ENCODE measurements at places on chromosomes 1 and 21.

DNA sequence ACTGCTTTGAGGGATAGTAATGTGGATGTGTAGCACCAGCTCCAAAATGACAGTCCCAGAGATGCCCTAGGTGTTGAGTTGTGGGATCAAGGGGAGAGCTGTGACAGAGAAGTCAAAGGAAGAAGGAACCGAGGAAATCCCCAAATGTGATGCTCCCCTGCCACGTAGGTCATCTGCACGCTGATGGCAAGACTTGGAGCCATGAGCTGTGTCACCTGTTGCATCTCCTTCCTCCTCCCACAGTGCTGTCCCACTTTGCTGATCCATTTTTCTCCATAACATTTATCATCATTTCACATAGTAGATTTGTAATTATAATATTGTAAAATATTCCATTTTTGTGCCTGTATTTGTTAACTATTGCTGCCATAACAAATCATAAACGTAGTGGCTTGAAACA, 17.6 kb upstream of the RCAN1 start:
- DNase-seq = no peak

DNA sequence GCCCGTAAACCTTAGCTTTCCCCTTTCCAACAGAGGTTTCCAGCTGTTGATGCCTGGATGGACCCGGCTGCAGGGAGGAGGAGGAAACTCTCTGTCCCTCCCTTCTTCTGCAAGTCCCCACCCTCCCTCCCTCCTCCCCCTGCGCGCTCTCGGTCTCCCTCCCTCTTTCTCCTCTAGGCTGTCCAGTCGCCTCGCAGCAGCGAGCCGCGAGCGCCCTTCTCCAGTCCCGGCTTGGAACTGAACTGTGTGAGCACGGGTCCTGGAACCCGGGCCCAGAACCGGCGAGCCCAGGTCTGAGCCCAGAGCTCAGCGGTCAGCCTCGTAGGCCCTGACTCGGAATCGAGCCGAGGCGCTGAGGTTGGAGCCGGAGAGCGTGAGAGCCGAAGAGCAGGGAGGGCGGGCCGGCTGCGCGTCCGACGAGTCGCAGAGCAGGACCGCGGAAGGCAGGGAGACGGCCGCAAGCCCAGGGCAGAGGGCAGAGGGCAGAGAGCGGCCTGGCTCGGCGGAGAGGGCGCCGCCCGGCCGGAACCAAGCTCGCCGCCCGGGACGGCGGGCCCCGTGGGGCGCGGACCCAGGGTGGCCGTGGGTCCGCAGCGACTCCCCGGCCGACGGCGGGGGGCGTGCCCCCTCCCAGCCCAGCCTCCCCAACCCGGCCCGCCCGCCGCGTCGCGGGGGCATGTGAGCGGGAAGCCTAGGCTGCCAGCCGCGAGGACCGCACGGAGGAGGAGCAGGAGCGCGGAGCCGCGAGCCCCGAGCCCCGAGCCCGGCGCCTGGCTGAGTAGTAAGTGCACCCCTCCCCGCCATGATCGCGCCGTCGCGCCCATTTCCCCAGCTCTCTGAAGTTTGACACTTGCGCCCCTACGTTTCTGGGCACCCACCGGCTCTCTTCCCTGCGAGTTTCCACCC, at the start of gene SOX13:
Gene SOX13, plus strand, starts transcription at position 185 of the 906 bp plus-strand sequence. CDS start 39,801 bp downstream, outside the sequence.
- peak; percentile 12 for DNase-seq

- no peak for DNase-seq
These were observed at the start of gene MEF2D for GRCh38 chr1:156500543-156500792. Gene MEF2D, minus strand, starts transcription at chr1:156500775. Its CDS starts 17,483 bp downstream, at chr1:156483292.

DNA sequence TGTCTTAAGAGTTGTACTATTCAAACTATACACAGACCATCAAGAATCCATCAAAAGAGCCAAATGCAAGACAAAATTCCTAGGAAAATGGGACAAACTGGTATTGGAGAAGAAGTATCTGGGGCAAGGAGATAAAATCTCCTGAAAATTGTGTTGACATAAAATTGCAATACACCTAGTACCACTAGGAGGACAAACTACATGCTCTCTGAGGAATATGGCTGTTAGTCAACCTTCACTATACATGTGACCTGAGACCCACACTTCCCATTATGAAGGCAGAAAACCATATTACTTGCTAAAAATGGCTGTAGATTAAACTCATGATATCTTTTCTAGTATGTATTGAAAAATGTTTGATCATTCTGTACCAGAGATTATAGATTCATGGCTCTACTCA, 30.0 kb downstream of the IRF2BP2 start:
- DNase-seq = no peak

DNA sequence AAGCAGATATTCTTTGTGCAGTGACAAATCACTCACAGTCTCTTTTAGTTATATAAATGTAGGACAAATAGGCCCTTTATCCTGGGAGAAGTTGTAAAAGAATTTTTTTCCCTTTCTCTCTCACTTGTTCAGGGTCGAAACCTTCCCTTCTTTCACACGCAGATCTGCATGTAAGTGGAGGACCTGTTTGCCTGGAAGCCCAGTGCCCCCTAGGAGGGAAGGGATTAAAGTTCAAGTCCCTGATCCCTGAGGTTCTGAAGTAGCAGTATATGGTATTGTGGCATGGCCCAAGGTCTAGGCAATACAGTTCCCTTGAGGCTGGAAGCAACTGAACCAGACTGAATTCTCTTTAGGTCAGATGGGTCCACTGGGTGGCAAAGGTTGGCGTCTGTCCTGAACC, 48.6 kb upstream of the PTGFRN start:
- DNase-seq = no peak

GRCh38 chr1:16191916-16192546, 20.4 kb downstream of the ARHGEF19 start:
- no peak for DNase-seq

GRCh38 chr1:148372731-148373130, 110.4 kb downstream of the PPIAL4G start:
- peak; percentile 50 for DNase-seq

GRCh38 chr1:237191403-237191802, 149.4 kb downstream of the RYR2 start:
- no peak for DNase-seq

Data from activated CD4-positive, alpha-beta T cell treated with anti-CD3 and anti-CD28 coated beads, Interleukin-2, Interleukin-4, amounts not matched to agents 100 ng/mL and 50 ng/mL, durations not matched to agents 16 hours and 8 hours (primary cell).